ENCODE measurements at places on chromosomes 1 and 21.

DNA sequence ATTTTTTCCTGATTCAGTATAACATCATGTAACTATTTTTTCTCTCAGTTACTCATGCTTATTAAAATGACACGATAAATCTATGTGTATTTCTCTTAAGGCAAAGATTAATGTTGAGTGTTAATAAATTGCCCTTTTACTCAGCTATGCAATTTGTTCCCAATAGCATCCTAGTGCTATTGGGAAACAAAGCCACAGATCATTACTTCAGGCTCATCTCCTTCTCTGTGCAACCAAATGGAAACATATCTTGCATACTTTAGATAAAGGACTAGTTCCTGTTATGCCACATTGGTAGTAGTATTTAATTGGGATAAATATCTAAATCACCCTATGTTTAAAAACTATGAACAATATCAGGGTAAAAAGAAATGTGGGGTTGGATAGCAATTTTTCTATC is 106.2 kb downstream of the PLPPR4 start:
- no peak for DNase-seq

- peak; percentile 65 for DNase-seq
Measured at GRCh38 chr1:189429610-189430009, 1048.1 kb downstream of the BRINP3 start.

- peak; percentile 9 for DNase-seq
Measured at GRCh38 chr1:70896224-70896623, 151.4 kb downstream of the PTGER3 start.

DNA sequence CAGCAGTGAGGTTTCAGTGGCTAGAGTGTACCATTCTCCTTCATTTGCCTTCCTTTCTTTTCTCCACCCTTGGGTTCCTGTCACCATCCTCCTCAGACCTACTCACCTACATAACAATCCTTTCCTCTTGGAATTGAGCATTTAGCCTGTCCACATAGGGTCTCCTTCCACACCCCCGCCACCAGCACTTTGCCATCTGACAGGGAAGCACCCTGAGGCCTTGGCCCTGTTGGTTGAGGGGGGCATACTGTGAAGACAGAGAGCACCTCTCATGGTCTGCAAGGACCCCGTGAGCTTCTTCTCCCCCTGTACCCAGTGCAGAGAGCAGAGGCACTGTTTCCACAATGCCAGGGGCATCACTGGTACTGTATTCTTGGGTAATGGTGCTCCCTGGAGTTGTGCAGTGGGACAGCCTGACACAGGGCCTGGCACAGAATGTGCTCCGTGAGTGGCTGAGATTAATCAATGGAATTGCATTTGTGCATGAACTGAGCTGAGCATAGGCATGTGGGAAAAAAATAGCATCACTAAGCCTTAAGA is 14.9 kb upstream of the SLC5A9 start:
- DNase-seq: no peak
